NCI-H2081 treated with DMSO at 0.1 percent for 48 hours (cell line): ENCODE measurements at places on chromosomes 16 and 17.

DNA sequence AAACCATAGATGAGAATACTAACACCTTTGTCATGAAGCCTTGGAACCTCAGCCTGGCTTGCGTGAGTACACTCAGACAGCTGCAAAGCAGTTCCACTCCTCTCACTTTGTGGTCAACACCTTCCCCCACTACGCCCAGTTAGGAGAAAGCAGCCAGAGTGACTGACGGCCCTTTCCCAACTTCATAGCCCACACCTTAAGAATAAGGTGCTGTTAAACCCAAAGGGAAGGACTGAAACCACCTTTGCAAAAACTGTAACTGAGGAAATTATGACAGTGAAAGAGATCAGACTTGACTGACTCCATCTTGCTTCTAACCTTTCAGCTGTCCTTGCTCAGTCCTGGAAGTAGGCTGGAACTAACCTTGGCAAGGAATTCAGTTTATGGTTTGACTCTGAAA lies 13.7 kb downstream of the N4BP1 start:
- DNase-seq = no peak

DNA sequence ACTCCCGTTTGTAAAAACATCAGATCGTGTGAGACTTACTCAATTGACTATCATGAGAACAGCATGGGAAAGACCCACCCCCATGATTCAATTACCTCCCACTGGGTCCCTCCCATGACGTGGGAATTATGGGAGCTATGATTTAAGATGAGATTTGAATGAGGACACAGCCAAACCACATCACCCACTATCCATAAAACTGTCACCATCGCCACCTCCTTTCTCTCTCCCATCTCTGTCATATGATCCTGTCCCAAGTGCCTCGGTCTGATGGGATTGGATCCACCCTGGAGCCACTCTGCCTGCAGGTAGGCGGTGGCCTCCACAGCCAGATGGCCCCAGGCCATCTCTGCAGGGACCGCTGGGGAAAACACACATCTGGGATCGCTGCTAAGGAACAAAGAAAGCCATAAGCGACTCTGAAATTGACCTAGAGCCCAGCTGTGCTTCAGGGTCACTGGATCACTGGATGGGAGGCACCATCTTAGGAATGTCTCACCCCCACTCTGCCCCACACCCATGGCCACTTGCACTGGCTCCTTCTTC lies 61.2 kb downstream of the TMEM186 start:
- no peak for DNase-seq

DNA sequence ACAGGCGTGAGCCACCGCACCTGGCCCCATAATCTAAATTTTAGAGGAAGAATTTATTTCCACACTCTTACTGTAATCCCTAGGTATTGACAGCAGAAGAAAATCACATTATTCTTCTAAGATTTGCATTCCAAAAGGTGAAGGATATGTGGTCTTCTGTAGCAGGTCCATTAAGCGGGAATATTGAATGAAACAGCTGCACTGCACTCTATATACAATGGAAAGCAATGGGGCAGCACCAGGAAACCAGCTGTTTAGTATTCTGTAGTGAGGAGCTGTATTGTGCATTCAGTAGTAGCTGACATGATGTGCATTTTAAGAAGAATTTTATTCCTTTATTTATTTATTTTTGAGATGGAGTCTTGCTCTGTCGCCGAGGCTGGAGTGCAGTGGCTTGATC lies 49.6 kb downstream of the PSMD12 start:
- DNase-seq = no peak

DNA sequence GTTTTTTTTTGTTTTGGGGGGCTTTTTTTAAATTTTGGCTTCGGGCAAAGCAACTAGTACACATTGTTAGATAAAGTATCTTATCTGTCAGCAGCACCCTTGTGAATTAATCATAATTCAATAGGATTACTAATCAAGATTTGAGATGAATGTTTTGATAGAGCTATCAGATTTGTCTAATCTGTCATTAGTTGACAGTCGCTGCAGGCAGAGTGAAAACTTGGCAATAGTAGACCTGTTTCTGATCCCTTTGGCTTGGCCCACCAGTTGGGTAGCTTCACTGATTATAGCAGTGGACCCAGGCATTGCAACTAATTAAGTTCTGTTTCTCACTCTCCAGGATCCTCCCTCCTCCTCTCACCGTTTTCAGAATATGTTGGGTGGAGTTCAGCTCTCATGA lies 258.6 kb downstream of the IRX3 start:
- no peak for DNase-seq

DNA sequence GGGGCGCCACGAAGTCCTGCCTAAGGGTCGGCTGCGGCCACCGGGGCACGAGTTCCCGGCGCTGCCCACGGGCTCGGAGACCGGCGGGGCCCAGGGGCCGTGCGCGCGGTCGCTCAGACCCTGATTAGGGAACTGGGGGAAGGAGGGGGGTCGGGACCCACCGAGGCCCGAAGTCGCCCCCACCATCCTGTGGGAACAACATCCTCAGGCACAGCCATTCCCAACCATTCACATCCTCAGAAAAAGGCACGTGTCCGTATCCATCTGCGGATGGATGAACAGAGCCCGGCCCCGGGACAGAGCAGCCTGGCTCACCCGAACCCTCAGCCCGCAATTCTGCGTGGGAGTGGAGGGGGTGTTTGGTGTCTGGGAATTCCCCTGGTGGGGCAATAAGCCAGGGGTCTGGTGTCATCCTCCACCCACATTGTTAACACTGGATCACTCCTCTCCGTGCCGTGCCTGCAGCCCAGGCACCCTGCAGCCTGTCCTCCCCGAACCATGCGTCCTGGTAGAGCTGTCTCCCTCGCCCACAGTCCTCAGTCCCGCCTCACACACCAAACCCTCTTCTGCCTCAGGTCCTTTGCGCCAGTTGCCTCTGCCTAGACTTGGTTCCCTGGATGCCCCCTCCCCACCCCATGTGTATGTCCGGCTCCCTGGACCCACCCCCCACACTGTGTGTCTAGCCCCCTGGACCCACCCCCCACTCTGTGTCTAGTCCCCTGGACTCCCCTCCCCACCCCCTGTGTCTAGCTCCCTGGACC lies 789 bp upstream of the CCDC57 start:
- DNase-seq = peak; percentile 11

DNA sequence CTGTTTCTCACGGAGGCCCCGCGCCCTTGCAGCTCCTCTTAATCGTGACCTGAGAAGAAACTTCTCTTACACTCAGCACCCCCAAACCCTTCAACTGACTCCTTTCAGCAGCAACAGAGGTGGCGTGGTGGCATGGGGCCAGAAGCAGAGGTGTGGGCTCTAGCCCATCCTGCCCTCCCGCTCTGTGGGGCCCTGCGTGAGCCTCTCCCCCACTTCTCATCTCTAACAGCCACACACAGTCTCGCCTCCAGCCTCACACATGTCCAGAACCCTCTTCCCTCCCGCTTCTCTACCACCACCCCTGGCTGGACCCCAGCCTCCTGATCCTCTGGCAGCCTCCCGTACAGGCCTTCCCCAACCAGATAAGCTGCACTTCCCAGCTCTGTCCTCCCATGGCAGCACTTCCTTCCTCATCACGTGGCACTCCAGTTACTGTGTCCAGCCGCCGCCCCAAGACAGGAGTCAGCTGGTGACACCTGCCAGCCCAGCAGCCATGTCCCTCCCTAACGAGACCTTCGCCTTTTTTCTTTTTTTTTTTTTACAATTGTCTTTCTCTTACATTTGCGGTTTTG lies 30.5 kb downstream of the NSMCE1 start:
- no peak for DNase-seq

DNA sequence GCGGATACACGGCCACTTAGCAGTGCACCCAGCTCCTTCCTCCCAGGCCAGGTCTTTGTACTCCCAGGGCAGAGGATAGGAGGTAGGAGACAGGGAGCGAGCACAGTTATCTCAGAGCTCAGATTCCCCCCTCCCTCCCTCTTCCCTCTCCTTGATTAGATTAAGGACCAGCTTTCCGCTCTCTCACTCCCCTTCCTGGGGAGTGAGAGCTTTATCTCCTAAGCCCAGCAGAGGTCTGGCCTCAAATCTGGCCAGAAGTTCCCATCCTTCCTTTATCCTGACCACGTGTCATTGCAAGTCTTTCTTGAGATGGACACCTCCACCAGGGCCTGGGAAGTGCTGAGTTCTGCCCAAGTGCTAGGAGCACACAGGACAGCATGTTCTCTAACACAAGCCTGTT lies 5.1 kb downstream of the ARL4D start:
- DNase-seq = no peak

DNA sequence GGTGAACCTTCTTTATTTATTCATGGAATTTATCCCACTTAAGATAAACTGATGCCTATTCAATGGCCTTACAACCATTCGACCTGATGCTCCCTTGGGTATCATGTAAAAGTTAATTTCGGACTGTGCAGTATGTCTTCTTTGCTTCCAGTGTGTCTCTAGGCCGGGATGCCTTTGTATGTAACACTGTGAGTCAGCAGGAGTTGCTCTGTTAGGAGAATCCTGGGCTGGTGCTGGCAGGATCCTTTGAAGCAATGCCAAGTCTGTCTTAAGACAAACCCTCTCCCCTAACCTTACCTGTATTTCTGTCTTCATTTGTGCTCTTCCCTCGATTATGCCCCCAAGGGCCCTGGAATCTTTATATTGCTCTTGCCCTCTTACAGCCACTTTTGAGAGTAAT lies 37.9 kb upstream of the ABCA8 start:
- DNase-seq = no peak

DNA sequence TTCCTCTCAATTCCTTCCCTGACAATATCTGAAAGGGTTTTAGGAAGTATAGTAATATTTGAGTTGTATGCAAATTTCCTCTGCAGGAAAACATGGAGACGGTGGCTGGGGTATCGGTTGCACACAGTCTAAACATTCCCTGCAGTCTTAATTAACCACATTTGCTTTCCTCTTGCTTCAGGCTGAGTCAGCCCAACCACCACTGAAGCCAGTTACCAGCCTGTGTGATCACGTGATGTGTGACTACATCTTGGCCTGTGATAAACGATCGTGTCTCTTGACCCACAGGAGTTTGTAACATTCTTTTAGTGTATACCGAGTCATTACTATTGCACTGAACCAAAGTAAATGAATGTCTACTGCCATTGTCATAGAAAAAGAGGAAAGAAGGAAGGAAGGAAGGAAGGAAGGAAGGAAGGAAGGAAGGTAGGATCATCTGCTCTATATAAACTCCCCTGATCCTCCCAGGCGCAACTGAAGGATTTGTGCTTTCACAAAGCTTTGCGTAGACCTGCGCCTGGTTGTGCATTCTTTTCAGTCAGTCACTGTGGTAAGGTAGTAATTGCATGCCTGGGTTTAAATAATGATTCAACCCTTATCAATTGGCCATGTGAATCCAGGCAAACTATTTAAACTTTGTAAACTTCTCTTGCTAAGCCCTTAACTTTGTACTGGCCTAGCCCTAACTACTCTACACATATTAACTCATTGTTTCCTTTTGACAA lies 280.6 kb upstream of the SALL1 start:
- DNase-seq = no peak

DNA sequence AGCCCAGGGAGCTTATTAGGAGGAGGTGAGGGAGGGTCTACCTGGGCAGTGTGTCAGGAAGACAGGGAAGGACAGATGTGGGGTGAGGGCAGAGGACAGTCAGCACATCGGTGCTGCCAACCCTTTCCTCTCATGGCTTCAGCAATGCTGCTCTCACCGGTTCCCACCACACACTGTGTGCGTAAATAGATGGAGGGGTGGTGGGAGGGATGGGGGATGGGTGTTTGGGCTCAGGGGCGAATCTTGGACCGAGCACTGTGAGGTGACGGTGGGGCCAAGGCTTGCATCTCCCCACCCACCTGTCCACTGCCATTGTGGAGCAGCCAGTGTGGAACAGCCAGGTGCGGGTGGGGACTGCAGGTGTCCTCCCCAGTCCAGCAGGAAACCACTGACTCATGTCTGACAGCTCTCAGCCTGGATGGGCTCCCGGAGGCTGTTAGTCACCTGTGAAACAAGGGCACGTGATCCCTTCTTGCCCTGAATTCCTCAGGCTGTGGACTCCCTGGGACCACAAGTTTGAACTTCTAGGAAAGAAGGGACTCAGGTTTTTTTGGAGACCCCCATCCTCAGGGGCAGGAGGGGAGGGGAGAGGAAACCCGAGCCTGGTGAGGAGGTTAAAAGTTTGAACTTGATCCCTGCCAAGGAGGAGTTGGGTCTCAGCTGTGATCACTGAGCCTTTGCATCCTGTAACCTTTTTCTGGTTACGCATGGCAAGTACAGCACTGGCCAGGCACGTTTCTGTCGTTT lies 42.7 kb upstream of the SMPD3 start:
- no peak for DNase-seq

- DNase-seq = no peak
Measured at GRCh38 chr16:74736531-74737157, 36.0 kb upstream of the MLKL start.

GRCh38 chr17:42285346-42286050 lies 2.8 kb upstream of the STAT5A start:
- no peak for DNase-seq

- no peak for DNase-seq
Measured at GRCh38 chr17:82371333-82372248, at the start of gene UTS2R. Gene UTS2R (plus strand): TSS chr17:82371765. CDS start chr17:82374325, 2,560 bp downstream.

DNA sequence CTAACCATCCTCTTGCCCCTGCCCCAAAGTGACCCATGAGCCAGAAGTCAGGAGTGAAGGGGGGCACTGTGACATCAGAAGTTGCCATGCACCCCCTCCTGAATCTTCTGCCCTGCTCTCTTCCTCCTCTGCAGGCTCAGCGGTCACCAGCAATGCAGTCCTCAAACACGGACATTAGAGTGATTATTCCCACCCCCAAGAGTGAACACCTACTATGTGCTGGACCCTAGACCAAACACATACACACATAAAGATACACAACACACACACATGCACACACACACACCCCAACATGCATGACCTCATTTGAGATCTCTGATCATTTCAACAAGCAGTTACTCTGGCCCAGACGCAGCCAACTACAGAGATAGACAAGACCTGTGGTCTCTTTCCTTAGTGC lies at the start of gene CDRT4:
Gene CDRT4 (minus strand): TSS at position 30 of the 400 bp plus-strand sequence. CDS start 27,383 bp downstream, outside the sequence.
- no peak for DNase-seq

GRCh38 chr17:60169921-60170817 lies 20.4 kb downstream of the CA4 start:
- no peak for DNase-seq

DNA sequence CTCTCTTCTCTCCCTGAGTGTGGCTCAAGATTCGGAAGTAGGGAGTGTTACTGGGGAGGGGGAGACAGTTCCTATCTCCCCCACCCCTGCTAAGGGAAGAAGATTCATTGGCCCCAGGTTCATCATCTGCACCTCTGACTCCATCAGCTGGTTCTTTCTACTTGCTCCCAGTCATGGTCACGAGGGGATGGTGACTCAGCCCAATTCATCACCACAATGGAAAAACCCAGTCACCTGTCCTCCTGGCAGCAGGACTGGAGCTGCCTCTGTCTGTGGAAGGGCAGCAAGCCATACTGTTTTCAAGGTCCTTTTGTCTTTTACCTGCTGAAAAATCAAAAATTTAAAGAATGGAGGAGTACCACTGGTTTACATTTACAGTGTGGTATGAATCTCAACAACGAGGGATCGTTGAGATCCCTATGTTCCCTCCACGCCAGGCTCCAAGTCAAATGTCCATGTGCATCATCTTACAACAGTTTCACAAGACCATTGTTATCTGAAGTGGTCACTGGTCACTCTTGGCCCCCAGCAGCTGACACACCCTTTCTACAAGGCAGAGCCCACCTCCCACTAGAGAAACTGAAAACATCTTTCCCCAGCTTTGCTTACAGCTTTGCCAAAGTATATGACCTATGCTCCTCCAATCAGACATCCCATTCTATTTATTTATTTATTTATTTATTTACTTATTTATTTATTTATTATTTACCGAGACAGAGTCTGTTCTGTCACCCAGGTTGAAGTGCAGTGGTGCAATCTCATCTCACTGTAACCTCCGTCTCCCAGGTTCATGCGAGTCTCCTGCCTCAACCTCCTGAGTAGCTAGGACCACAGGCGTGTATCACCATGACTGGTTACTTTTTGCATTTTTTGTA lies 40.4 kb upstream of the NDRG4 start:
- DNase-seq = no peak
